ENCODE measurements at places on chromosomes 13 and 19.

GRCh38 chr13:28429685-28430290, 65.1 kb downstream of the FLT1 start:
- no peak for DNase-seq

DNA sequence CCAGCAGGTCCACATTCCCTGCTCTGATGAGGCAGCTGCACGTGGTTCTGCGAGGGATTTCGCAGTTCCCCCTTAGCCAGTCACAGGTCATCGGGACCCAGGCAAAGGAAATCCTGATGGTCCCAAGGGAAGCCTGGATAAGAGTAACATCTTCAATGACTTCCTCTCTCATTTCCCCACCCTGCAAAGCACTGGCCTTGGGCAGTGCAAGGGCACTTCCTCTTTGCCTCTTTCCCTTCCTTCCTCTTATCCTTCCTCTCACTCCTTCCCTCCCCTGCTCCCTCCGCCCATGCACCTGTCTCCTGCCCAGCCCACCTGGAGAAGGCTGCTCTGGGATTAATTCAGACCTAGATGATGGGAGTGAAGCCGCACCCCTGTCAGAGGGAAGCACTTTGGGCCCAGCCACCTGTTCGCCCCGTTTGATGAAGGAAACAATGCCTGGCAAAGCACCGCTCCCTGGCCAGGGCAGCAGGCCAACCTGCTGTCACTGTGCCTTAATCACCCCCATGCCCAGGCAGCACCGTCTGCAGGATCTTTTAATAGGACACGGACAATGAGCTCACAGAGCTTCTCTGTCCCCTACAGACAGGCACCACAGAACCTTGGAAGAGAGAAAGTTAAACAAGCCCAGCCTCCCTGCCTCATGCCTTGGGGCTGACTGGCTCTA, 113.5 kb upstream of the PABPC3 start:
- DNase-seq, result no peak

GRCh38 chr19:5600797-5601196, 21.8 kb downstream of the SAFB2 start:
- DNase-seq, result no peak

DNA sequence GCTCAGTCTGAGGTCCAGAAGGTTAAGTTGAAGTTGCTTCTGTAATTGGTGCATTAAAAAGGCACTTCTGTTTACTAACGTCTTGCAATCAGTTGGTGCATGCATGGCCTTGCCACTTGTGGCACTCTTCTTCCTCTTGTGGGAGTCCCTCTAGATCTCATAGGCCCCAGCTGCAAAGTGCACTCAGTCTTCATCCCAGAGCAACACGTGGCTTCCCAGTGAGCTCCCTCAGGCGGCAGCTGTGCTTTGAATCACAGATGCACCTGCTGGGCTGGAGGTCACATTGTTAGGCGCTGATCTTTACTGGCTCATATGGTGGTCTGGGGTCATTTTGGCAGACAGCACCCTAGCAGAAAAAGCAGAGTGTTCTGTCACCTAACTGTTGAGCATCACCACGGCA, 215.7 kb downstream of the ZNF536 start:
- DNase-seq, result no peak

DNA sequence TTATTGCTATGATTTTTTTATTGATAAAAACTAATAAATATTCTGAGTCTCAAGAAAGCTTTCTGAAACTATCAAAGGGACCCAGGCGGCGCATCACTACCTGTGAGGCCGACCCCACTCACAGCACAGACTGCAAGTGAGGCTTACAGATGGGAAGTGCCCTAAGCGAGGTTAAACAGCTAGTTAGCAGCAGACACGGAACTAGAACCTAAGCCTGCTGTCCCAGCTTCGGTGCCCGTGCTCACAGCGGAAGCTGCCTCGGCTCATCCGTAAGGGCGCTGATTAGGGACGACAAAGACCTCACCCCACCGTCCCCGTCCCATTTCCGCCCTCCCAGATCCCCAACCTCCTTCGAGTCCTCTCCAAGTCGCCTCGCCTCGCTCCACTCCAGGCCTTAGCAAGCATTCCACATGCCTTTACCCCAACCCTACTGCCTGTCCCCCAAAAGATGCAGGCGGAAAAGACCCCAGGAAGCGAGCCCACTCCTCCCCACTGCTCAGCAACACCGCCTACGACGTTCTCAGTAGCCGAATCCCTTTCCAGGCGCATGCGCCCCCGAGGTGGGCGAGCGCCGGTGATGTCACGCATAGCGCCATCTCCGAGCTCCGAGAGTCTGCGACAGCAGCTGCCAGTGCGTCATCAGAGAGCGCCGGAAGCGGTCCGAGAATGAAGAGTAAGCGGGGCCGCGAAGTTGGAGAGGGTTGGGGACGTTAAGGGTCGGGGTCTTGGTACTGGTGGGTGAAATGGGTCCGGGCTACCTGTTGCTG, at the start of gene POP4:
POP4 (plus strand) TSS at position 631 of the 767 bp plus-strand sequence; CDS start at position 667, 36 bp downstream.
- peak; percentile 99 for DNase-seq

DNA sequence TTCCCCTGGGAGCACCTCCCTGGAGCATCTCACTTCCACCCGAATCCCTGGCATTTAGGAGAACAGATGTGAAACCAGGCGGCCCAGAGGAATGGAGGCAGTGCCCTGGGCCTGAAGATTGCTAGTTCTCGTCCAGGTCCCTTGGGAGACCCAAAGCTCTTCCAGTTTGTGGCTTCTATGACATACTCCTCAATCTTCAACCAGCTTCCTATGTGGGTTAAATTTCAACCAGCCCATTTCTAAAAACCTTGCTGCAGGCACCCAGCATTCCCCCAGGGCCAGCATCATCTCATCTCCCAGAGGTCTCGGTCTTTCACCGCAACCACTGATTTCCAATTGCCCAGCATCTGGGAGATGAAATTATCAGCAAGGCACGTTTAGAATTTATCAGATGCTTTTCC, 46.0 kb upstream of the STK24 start:
- no peak for DNase-seq

GRCh38 chr19:38657633-38658222, 10.3 kb downstream of the ACTN4 start:
- no peak for DNase-seq

- DNase-seq, result no peak
These were observed 59.0 kb downstream of the WDFY2 start for GRCh38 chr13:51643105-51643881.

DNA sequence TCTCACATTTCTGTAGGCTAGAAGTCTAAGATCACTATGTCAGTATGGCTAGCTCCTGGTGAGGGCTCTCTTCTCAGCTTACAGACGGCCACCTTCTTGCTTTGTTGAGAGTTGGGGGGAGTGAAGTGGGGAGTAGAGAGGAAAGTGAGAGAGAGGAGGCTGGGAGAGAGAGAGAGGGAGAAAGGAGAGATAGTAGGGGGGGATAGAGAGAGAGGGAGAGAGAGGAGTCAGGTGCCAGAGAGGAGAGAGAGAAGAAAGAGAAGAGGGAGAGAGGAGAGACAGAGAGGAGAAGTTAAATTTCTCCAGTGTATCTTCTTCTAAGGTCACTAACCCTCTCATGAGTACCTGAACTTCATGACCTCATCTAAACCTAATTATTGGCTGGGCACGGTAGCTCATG, 28.7 kb downstream of the ZSWIM4 start:
- no peak for DNase-seq

DNA sequence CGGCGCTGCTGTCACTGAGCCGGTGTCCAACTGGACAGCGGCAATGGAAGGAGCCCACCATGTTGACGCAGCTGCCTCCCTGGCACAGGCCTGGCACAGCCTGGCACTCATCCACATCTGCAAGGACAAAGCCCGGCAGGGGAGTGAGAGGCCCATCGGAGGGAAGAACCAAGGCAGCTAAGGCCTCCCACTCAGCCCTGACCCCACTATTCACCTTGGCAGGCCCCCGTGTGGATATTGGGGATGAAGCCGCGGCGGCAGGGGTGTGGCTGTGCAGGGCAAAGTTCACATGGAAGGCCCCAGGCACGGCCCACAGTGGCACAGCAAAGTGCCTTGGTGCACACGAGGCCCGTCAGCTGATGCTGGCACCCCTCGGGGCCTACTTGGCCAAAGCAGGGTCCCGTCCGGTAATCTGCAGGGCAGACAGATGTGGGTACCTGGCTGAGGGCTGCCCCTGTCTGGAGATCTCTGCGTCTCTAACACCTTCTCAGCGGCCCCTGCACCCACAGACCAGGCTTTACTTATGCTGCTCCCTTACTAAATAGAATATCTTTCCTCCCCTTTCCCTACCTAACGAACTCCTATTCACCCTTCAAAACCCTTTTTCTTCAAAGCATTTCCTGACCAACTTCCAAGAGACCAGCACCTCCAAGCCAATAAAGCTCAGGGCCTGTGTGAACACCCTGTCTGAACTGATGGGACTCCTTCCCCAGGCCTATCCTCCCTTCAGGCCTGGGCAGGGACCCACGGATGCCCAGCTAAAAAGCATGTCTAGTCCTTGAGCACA, 7.5 kb downstream of the FBN3 start:
- no peak for DNase-seq

- no peak for DNase-seq
These were observed 8.7 kb downstream of the HIPK4 start for GRCh38 chr19:40381321-40381720.
